ENCODE measurements at places on chromosomes 11 and 22.

GRCh38 chr11:130674686-130675308, 226.4 kb downstream of the ADAMTS15 start:
- peak; percentile 35 for DNase-seq

- DNase-seq, result no peak
Measured at GRCh38 chr11:112877581-112877980, 83.6 kb upstream of the NCAM1 start.

DNA sequence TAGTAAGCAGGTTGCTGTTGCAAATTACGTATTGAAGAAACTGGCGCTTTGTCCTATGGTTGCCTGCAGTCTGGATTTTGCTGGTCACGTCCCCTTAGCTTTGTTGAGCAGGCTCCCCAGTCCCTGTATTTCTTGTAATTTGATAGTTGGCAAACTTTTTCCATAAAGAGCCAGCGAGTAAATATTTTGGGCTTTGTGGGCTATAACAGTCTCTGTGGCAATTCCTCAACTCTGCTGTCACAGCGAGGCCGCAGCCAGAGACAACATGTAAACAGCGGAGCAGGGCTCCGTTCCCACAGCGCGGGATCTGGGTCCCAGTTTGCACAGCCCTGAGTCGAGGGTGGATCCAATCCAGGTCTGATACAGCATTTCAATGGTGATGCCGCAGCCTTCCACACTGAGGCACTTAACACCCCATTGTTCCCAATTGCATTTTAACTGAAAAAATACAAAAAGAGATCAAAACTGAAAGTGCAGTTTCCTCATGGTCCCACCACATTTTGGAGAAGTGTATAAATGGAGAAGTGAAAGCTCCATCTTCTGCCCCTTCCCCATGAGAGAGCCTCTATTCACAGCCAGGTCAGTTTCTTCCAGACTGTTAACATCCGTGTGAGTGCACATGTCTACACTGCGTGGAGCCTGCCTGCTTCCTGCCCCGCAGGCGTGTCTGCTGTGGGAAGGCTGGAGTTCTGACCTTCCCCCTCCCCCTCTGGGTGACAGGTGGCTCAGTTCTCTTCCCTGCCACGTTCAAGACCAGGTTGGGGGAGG, 89.1 kb downstream of the RPS6KA4 start:
- DNase-seq, result peak; percentile 37

DNA sequence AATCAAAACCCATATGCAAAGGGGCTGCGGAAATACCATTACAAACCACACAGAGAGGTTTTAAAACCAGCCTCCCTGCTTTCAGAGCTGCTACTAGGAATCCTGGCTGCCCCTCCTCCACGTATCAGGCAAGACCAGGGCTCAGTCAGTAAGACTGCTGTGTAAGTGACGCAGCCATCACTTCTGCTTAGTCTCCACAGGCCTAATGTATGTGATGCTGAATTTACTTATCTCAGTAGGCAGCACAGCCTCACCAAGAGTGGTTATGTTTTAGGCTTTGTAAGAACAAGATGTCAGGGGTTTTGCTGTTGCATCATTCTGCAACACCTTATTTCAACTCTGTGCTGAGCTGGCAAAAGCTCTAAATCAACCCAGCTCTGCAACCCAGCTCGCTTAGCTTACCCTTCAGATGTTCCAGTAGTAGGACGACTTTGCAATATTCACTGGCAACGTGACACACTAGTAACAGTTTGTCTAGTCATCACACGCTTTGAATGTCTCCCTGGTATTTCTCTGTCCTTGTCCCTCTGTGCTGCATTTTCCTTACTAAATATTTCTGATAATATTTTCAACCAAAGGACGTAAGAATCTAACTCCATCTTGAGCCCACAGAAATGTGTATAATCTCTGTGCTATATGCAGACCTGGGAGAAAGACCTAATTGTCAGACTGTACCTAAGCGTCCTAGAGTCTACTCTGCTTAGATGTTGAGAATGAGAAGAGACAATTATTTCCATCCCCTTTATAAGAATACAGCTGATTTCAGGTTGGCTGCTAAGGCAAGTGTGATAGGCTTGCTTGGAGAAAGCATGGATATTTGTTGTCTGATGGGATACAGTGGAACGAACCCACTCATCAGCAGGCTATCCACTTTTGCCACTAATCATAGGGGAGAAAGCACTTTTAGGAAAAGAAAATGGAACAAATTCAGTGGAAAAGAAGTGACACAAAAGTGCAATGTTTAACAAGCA, 72.2 kb downstream of the LARGE2 start:
- DNase-seq, result peak; percentile 82

- no peak for DNase-seq
Measured at GRCh38 chr11:1177771-1178090, 20.0 kb downstream of the MUC5AC start.

DNA sequence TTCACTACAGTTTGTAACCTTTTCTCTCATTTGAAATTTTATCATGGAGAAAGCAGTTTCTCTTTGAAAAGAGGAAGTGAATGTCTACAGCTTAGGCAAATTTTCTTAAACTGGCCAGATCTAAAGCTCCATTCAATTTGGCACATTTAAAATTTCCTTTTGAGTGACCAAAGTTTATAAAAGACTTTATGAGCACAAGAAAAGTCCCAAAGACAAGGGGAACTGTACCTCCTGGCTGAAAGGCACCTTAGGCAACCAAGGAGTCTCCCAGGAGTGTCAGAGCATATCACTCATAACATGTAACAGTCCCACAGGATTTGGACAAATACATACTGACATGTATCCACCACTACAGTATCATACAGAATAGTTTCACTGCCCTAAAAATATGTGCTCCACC, 41.3 kb downstream of the NARS2 start:
- DNase-seq, result no peak

DNA sequence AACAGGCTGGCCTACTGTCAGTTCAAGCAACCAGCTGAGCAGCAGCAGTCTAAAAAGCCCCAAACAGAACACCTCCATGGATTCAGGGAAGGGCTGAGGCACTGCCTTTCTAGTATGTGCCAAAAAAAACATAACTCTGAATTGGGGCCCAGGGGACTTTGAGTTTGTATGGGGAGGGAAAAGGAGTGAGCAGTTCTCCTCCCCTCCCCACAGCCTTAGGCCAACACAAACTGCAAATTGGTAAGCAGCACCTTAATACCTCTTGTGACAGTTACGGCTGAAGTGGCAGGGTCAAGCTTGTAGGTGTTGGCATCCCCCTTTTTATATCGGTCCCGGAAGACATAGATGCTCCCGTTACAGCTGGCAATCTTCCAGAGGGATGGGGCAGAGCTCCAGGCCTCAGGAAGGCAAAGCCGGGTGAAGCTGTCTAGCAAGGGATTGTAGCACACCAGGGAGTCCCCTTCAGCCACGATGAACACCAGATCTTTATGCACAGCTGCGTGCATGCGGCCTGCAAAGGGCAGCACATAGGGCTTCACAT, 6.0 kb downstream of the KBTBD4 start:
- no peak for DNase-seq

DNA sequence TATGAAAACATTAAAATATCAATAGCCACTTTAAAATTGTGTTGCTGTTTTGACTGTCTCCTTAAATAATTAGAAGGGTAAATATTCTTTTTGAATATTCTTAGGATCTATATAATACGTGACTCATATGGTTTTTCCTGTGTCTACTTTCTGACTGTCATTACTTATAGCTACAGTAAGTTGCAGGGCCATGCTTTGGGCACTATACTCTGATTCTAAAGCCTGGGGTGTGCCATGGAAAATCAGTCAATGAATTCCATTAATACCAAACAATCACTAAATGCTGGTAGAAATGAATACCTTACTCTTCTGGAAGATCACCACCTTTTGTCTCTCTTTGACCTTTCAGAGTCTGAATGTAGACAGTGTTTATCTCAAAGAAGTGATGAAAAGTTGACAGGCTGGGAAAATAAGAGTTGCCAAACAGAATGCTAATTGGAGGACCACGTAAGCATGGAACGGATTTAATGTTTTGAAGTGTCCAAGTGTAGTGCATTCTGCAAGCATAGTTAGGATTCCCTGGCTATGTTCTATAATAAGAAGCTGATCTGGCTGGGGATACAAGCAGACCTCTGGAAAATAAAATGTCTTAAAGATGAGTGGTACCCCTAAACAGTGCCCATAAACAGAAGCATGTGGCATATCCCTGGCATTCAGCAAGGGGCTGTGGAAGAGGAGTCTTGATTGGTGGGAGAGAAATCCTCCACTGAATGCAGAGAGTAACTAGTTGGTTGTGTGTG, 16.8 kb downstream of the LUZP2 start:
- peak; percentile 11 for DNase-seq

- no peak for DNase-seq
Measured at GRCh38 chr11:111012491-111012890, 233.0 kb upstream of the POU2AF2 start.

GRCh38 chr11:123330071-123330470, 100.0 kb upstream of the GRAMD1B start:
- DNase-seq, result no peak

DNA sequence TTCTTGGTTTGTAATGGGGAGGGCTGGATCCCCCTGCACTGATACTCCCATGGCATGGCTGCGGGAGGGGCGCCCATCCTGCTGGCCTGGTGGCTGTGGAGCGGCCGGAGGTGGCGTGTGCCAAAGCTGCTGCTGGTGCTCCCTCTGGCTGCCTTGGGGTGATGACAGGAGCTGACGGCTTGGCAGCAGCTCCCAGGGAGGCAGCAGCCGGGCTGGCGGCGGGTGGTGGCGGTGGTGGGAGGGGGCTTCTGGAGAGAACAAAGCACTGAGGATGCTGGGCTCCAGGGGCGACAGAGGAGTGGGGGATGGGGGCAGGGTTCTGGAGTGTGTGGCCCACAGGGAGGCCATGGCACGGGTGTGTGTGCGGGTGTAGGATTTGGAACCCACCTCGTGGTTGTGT, 11.4 kb upstream of the MPPED1 start:
- DNase-seq, result no peak

GRCh38 chr11:95147364-95147905, 57.8 kb downstream of the ENDOD1 start:
- peak; percentile 87 for DNase-seq

GRCh38 chr11:12543596-12544415, 130.4 kb upstream of the TEAD1 start:
- DNase-seq, result no peak

DNA sequence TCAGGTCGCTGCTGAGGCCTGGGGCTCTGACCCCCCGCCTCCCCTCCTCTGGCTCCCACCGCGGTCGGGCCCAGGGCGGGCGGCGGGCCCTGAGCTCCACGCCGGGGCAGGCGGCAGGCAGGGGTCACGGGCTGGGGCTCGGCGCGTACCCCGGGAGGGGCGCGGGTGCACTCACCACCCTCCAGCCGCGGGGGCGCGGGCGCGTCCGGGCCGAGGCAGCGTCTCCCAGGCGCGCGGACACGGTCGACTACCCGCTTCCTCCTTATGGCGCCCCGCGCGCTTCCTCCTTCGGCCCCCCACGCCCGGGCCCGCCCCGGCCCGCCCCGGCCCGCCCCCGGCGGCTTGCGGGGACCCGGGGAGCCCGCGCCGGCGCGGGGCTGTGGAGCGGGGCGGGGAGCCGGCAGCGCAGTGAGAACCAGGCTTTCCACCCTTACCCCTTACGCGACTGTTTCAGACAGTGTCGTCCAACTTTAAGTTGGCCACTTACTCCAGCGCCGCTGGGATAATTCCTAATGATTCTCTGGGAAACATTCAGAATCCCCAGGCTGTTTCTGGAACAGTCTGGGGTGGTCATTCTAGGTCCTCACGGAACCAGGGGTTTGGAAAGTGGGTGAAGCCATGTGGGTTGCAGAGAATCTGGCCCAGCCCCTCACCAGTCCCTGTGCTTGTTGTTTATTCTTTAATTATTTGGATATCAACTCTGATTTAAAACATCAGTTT, at the start of gene BID:
BID (minus strand) TSS at position 264 of the 720 bp plus-strand sequence. CDS start 24,353 bp downstream, outside the sequence.
- DNase-seq, result no peak

DNA sequence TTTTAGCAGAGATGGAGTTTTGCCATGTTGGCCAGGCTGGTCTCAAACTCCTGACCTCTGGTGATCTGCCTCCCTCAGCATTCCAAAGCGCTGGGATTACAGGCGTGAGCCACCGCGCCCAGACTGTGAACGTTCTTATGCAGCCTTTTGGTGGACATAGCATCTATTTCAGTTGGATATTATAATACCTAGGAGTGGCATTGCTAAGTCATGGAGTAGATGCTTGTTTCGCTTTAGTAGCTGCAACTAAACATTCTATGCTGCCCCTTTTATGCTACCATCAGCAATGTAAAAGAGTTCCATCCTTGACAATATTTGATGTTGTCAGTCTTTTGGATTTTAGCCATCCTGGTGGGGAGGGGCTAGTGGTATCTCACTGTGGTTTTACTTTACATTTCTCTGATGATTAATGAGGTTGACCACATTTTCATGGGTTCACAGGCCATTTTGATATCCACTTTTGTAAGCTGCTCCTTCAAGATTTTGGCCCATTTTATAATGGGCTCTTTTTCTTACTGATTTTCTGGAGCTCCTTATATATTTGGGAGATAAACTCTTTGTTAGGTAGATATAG, 16.5 kb upstream of the APOBEC3A start:
- DNase-seq, result no peak

- DNase-seq, result no peak
Measured at GRCh38 chr22:44380756-44381486, 68.2 kb upstream of the SHISAL1 start.

DNA sequence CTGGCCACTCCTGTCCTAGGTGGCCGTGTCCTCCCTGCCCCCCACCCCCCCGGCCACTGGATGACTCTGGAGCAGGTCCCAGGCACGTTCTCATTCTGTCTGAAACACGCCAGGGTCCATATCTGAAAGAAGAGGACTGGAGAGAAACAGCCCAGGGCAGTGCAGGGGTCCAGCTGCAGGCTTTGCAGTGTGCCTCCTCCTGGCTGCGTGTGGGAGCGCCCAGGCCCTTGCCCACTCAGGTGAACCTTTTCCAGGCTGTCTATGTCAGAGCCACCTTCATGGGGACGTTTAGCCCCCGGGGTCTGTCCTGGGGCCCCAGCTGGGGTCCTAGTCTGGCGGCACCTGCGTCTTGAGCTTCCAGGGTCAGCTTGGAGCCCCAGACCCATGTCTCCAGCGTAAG, 15.6 kb downstream of the GRAMD4 start:
- no peak for DNase-seq

DNA sequence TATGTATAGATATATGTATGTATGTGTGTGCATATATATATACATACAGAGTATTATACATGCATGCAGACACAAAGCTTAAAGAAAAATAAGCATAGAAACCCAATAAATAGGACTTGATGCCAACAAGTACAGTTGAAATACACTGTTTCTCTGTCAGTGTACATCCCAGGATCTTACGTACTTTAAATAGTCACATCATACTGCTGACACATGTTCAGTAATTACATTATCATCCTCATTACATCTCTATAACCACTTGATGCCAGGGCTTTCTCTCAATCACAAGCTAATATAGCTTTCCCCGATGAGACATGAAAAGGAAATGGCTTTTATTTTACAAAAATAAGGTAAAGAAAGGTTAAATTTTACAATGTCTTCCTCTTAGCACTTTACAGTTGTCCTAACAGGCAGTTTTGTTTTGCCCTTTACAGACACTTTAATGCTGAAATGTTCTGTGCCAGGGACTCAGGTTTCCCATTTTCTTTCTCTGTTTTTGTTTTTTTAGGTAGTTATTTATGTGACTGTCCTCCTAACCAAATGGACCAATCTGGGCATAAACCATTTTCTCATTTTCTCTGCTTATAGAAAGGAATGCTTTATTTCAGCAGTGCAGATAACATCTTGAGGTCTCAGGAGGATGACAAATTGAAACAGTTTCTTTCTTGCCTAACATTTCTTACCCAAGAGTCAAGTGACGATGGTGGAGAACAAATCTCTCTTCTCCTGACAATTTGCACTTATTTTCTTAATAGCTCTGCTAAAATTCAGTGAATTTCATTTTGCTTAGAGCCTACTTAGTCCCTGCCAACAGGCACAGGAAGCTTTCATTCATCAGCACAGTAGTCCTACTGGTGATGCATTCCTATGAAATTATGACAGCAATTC, 350.2 kb downstream of the TTC28 start:
- DNase-seq, result peak; percentile 65

- DNase-seq, result no peak
Measured at GRCh38 chr11:60168306-60168705, 14.6 kb downstream of the MS4A6A start.
